ENCODE measurements at places on chromosomes 3 and 15.

GRCh38 chr3:191369616-191370010, 39.3 kb upstream of the UTS2B start:
- DNase-seq = no peak

DNA sequence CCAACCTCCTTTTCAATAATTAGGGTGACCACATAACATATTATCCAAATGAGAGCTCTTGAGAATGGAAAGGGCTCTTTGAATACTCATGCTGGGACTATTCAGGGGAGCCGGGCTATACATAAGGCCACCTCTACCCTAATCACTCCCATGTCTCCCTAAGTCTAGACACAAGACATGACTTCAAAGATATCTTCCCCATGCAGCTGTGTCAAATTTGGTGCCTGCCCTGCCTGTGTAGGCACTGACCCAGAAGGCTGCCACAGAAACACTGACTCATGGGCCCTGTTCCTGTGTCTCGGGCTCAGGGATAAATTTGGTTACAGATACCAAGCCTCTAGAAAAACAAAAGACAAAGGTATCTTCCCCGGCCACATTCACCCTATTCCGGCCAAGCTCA, 70.3 kb downstream of the MYLK start:
- no peak for DNase-seq

- DNase-seq = no peak
Observed at GRCh38 chr15:62647843-62648505, 394.6 kb upstream of the TPM1 start.

GRCh38 chr3:192275741-192276355, 451.5 kb downstream of the FGF12 start:
- DNase-seq = no peak

- DNase-seq = no peak
Observed at GRCh38 chr15:62994439-62994838, 48.1 kb upstream of the TPM1 start.

DNA sequence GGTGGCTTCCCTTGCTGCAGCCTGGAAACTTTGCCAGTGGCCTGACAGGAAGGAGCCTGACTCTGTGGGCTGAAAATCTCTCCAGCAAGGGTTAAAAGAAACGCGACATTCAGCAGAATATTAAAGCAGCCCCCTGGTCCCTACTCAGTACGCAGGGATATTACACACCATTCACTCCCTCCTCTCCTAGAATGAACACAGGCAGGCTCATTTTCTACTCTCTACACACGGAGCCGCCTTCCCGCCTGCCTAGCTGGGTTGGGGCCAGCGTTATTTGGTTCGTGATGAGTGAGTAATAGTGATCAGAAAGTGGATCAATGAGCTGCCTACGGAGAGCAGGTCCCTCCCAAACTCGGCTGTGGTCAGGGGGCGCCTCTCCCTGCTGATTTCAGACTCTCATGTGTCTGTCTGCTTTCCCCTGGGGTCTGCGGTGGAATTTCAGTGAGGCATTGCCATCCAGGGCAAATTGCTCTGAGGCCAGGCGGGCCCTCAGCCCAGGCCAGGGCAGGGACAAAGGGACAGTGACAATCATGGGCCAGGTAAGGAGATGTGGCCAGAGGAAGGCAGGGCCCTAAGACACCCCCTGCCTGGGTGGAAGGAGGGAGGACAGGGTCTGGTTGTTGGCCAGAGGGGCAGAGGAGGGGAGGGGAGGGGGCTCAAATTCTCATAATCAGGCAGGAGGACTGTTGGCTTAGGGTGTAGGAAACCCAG, 2.8 kb downstream of the EPHB1 start:
- no peak for DNase-seq

DNA sequence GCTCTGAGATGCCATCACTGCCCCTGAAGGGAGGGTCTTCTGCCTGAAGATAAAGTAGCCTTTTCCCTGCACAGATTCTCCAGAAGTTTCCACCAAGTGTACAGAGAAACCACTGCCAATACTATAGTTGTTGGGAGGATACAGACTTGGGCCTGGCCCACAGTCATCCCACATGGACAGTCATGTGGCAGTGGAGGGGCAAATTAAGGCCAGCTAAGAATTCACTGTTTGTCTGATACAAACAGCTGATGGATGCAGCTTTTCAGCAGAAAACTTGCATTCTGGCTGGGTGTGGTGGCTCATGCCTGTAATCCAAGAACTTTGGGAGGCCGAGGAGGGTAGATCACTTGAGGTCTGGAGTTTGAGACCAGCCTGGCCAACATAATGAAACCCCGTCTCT, 22.1 kb downstream of the HOMER2 start:
- no peak for DNase-seq

DNA sequence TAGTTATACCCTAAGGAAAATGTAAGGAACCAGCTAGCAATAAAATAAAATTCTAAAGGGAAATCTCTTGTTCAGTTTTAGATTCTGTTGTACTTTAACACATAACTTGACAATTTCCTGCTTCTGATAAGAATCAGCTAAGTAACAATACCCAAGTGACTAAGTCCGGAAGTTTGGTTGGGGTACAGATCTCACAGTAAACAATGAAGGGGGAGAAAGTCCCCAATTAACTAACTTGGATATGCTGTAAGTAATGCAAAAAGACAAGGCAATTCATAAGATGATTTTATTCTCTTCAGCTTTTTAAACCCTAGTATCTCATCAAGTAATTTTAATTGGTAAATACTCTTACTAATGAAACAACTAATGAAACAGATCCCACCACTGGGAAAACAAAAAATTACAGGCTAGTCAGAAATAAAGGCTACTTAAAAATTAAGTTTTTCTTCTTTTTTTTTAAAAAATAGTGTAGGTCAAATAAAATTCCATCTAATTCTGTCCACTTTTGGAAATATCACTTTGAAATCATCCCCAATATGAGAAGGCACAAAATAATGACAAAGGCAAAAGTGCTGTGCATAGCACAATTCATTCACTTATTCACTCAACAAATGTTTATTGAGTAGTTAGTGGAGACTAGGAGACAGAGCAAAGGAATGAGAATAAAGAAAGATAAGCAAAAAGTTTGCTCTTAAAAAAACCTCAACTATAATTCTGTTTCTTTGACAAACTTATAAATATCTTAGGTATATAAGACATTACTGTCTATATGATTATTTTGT, 37.8 kb upstream of the IL20RB start:
- DNase-seq = no peak

DNA sequence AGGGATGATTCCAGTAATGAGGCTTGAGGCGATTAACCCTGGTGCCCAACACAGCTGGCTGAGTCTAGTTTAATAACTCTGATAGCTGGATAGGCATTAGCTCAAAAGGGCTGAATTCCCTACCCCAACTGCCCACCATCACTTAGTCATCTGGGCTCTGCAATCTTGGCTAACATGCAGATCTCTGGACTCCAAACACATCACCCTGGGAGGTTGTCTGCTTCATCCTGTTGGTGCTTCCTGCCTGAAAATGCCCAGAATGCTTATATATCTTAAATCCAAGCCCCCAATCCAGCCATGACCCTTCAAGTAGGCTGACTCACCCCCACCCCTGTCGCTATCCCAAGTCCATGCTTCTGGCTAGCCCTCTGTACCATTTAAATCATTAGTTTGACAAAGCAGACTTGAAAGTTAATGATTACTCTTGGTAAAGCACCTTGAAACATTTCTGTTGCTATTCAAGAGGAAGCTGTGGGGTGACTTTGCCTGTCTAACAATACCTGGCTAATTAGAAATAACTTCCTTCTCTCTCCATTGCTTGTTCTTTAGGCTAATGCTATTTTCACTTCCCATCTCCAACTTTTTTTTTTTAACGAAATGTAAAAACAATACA, 107.0 kb upstream of the RORA start:
- DNase-seq = no peak

GRCh38 chr3:186921578-186921977, 8.7 kb upstream of the ST6GAL1 start:
- DNase-seq = no peak

- no peak for DNase-seq
Observed at GRCh38 chr3:160583451-160583850, 18.1 kb upstream of the KPNA4 start.

GRCh38 chr15:31130576-31131237, 29.2 kb upstream of the TRPM1 start:
- no peak for DNase-seq

GRCh38 chr3:129419476-129419875, 9.0 kb downstream of the EFCAB12 start:
- no peak for DNase-seq

DNA sequence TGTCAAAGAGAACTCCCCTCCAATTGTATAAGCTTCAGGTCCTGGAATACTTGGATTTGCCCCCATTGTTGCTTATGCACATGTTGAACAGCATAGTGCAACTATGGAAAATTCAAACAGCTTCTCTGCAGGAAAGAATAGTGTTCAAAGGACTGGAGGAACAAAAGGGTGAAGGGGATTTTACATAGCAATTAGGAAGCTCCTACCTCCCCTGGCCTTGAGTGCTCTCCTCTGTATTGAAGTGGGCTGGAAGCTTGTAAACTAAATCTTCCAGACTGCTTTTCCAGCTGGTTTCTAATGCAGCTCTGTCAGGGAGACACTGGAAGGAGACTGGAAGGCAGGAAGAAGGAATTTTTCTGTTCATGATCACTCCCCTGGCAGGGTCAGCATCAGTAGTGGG, 7.2 kb upstream of the ELP6 start:
- no peak for DNase-seq

DNA sequence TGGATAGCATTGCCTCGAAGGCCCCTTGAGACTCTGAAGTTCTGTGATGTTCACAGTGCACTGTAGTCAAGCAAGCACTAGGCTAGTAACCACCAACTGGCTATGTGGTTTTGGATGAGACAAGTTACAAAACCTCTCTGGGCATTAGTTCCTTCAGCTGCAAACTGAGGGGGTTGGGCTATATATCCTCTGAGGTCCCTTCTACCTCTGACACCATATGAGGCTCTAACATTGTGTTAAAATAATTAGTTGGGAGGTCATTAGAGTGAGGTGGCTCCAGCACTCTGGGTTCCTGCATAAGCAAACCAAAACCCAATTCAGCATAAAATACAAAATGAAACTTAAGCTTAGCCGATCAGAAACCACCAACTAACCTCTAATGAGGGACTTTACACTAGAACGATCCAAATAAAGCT, 209.5 kb upstream of the LRRN1 start:
- DNase-seq = no peak

DNA sequence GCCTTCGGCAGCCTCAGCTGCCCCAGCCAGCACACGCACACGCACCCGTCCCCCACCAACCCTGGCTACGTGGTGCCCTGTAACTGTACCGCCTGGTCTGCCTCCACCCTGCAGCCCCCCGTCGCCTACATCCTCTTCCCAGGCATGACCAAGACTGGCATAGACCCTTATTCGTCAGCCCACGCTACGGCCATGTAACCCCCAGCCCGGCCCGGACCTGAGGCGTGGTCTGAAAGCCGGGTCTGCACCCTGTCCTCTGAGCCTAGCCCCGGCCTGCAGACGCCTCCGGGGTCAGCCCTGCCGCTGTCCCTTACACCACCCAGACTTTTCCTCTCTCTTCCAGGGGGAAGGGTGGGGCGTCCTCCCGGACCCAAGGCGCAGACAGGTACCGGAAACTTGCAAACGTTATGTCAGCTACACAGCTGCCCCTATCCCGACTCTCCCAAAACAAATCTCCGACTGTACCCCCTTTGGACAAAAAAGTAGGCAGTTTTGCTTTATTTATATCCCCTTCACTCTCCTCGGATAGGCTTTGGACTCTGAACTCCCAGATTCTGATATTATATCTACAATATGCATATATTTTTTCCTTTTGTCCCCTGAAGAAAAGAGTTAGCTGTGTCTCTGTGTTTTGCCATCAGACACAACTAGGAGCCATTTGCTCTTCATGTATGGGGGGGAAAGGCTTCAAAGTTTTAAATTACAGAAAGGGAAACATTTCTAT, 1.4 kb downstream of the SOX14 start:
- no peak for DNase-seq

DNA sequence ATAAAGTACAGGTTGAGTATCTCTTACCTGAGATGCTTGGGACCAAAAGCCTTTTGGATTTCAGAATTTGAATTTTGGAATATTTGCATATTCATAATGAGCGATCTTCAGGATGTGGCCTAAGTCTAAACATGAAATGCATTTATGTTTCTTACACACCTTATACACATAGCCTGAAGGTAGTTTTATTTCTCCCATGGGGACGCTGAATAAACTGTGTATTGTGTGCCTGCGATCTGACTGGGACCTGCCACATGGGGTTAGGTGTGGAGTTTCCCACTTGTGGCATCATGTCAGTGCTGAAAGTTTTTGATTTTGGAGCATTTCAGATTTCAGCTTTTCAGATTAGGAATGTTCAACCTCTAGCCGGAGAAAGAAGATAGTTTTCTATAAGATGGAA, 35.5 kb downstream of the UBE2E2 start:
- DNase-seq = no peak

DNA sequence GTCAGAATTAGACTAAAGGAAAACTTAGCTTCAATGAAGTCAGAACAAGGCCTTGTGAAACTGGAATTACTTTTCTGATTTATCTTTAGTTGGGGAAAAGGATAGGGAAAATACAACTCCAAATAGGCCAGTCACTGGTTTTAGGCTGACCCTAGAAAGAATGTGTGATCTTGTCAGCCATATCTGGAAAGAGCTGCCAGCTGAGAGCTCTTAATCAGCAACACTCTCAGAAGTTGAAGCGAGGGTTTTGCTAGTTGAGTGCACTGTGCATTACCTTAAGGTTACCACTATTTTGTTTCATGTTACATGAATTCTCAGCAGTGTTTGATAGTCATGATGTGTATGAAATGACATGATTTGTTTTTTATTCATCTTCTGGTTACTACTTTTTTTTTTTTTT, 905.3 kb upstream of the ALCAM start:
- DNase-seq = no peak

DNA sequence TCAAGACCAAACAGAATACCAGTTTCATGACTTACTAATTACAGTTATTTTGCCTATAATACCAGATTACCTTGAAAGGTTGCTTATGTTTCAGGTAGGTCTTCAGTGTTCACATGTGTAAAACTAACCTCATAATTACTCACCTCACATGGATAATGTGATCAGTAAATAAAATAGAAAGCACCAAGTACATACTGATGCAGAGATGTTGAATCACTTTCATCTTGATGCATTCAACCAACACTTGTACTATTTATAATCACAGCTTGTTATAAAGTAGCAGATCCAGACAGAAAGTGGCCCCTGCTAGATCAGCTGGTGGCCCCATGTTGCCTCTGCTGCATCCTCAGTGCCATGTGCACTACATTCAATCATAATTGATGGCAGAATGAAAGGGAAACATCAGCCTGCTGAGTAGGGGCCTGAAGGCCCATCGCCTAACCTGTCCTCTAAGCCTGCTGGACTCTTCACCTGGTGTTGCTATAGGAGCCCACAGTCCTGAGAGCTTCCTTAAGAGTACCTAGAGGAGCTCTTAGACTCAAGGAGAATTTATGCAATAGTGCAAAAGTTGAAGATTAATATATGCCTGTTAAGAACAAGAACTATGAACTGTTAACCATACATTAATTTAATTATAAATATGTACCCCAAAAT, 154.3 kb downstream of the PLCL2 start:
- DNase-seq = no peak
